Activated effector memory CD4-positive, alpha-beta T cell treated with Interleukin-2 at 50 U/mL for 16 hours (primary cell): ENCODE measurements at places on chromosomes 5 and 9.

- DNase-seq, result no peak
These were observed 13.5 kb downstream of the CNTFR start for GRCh38 chr9:34575862-34576596.

- DNase-seq, result no peak
These were observed 54.4 kb upstream of the HCN1 start for GRCh38 chr5:45750574-45750973.

DNA sequence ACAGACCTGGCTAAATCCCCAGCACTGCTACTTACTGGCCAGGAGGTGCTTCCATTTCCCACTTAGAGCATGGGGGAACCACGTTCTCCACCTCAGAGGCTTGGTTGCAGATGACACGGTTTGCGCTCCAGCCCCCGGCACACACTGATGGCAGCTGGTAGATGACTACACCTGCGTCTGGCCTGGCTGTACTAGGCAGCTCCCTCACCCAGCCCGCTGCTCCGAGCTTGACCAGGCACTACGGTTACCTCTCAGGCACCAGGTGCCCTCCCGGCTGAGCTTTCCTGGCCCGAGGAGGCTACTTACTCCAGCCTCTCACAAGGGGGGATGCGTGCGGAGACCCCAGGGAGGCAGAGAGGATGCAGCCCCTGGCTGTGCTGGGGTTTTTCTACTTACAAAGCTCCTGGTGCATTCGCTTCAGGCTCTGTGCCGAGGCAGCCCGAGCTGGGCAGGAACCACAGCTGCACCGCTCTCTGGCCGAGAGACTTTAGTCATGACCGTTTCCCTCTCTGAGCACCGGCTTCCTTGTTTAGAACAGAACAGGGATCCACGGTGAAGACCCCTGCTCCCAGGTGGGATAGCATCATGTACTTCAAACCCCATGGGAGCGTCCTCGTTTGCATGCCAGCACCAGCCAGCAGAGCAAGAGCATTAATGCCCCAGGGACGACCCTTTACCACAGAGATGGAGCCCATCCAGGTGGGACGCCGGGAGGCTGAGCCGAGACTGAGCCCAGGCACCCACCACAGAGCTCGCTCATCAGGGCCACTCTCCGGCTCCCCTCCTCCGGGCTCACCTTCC is 7.6 kb upstream of the GBGT1 start:
- no peak for DNase-seq

GRCh38 chr9:87233899-87234455 is 263.7 kb upstream of the DAPK1 start:
- DNase-seq, result no peak

GRCh38 chr9:34163434-34163833 is 15.4 kb upstream of the UBAP1 start:
- no peak for DNase-seq

- DNase-seq, result no peak
These were observed 322.1 kb downstream of the FAM170A start for GRCh38 chr5:119951330-119951934.

DNA sequence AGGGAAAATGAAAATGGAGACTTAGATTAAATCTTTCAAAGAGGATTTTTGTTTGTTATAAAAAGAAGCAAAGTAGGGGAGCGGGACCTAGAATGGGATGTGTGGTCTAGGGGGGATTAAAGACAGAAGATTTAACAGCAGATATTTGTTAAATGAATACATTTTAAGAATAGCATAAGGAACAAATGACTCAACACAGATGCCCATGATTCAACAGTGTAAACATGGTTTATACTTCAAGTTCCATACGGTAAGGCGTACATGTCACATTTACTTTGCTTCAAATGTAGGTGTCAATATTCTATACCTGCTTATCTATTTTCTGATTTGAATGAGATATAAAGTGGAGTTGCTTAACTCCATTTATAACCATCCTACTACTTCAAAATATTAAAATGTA is 1.5 kb downstream of the TICAM2 start:
- DNase-seq, result no peak

- DNase-seq, result no peak
These were observed 152.2 kb downstream of the ARHGAP26 start for GRCh38 chr5:142922223-142922952.

DNA sequence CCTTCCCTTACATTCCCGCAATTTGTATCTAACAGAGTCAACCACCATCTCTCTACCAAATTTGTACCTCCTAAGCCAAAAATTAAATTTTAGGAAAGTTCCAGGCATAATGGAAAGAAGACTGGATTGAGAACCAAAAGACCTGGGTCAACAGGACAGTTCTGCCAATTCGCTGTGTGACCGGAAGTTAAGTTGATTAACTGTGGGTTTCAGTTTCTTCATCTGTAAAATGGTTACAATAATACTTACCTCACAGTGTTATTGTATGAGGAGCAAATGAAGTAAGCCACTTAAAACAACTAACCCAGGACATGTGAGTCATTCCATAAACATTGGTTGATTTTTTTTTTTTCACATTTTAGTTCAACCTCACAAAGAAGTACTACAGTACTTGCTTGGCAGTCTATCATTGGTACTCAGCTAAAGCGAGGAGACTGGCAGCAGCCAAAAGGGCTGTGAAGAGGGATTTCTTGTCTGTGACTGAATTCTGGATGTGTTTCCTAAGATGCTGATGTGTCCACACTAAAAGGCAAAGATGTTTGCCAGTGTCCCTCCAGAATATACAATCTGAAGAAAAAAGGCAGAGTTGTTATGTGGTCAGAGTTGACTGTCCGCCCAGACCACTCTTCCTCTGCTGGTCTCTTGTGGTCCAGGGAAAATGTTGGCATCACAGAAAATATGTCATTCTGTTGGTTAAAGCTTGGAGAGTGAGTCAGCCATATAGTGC is 198.6 kb downstream of the TLE1 start:
- no peak for DNase-seq

DNA sequence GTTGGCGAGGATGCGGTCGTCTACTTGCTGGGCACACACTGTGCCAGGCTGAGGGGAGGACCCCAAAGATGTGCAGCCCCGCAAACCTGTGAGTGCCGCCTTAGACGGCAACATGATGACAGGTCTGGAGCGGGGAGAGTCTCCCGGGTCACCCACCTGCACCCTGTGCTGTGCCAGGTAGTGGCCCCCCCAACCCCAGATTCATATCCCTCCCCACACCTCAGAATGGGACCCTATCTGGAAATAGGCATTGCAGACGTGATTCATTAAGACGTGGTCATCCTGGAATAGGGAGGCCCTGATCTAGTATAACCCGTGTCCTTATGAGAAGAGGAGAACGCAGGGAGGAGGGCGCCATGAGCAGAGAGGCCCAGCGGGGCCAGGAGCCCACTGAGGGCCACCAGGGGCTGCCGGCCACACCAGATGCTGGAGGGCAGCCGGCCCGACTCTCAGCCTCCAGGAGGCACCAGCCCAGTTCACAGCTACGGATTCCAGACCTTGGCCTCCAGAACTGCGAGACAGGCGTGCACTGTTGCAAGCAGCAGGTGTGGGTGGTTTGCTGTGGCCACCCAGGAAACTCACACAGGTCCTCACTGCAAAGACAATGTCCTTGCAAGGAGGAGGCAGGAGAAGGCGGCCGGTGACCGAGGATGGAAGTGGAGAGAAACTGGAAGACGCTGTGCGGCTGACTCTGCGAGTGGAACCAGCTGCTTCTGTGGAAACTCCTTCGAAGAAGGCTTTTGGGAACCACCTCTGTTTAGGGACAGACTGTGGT is 131.9 kb upstream of the LPCAT1 start:
- no peak for DNase-seq

GRCh38 chr5:16797951-16798350 is 138.1 kb downstream of the MYO10 start:
- no peak for DNase-seq

GRCh38 chr5:55159763-55160492 is at the start of gene GPX8:
Gene GPX8, plus strand, starts transcription at chr5:55160171. Its CDS starts 22 bp downstream, at chr5:55160193.
- DNase-seq, result no peak

GRCh38 chr5:41763574-41763973 is 106.7 kb downstream of the OXCT1 start:
- DNase-seq, result no peak

DNA sequence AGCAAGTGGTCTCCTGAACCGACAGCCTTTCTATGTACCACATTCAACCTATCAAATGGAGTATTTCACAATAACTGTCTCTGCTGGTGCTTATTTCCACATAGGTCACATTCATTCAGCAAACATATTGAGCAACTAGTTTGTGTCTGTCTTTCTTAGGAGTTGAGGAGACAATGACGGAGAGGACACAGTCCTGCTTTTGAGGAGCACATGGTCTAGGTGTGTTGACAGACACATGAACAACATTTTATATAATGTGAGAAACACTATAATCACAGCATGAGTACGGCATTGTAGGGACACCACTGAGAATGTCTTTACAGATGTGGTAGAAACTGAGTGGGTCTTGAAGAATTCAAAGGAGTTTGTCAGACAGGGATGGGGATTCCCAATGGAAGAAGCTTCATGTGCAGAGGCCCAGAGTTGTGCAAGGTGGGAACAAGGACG is 28.5 kb downstream of the NFIL3 start:
- DNase-seq, result no peak

DNA sequence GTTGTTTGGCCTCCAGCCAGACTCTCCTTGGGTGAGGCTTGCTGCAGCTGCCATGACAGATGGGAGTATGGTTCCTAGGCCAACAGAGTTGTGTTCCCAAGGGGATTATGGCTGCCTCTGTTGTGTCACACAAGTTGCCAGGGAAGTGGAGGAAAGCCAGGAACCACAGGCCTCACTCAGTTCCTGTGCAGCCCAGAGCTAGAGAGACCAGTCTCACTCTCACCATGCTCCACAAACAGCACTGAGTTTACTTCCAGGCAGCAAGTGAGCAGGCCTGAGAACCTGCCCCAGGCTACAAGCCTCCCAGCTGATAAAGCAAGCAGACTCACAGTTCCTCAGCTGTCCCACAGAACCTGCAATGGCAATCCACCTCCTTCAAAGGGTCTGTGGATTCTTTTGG is 273.6 kb upstream of the TAS2R1 start:
- no peak for DNase-seq

- no peak for DNase-seq
These were observed 46.9 kb downstream of the NEURL1B start for GRCh38 chr5:172687940-172688339.

GRCh38 chr9:12934545-12935272 is 159.9 kb downstream of the LURAP1L start:
- DNase-seq, result no peak

GRCh38 chr9:76349865-76350264 is 44.4 kb downstream of the RFK start:
- DNase-seq, result no peak

DNA sequence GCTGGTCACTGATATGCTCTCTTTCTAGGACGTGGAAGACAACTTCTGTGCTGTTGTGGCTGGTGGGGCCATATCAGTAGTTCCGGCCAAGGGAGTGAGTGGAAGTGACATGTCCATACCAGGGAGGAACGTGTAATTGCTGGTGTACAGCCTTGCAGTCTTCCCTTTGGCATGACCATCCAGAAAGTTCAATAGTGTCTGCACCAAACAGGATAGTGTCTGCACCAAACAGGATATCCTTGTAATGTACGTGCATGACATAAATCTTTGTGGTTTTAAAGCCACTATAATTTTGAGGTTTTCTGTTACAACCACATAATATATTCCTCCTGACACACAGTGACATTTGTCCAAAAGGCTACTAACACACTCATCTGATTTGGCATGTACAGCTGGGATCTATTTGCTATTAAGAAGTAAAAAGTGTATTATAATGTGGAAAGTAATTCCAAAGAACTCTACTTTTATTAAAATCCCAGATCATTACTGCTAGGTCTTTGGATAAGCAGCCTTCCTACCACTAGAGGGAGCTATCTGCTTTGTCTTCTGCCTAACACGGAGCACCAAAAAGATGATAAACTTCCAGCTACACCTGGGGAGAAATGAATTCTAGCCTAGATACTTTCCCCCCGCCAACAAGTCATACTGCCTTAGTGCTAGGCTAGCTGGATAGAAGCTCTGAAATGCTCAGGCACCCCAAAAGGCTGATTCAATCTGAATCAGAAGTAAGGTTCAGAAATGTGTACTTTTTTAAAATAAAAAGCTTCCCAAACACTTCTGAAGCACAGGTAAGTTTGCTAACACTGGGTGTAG is 52.7 kb downstream of the RNF145 start:
- DNase-seq, result no peak

GRCh38 chr9:70494221-70494620 is 79.8 kb upstream of the KLF9 start:
- no peak for DNase-seq

DNA sequence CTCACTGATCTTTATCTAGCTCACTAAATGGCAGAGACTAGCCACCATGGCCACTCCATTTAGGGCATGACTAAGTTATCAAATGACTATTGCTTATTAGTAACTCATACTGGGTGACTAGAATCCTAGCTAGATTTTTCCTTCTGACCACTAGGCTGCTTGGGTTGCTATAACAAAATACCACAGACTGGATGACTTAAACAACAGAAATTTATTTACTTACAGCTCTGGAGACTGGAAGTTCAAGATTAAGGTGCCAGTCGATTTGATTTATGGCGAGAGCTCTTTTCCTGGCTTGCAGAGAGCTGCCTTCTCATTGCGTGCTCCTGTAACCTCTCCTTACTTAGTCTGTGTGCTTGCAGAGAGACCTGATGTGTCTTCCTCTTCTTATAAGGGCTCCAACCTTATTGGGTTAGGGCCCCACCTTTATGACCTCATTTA is 55.0 kb upstream of the APC start:
- no peak for DNase-seq

- no peak for DNase-seq
These were observed 57.0 kb upstream of the LMX1B start for GRCh38 chr9:126556560-126557250.

- DNase-seq, result no peak
These were observed 36.1 kb upstream of the SLC2A8 start for GRCh38 chr9:127360829-127361228.

DNA sequence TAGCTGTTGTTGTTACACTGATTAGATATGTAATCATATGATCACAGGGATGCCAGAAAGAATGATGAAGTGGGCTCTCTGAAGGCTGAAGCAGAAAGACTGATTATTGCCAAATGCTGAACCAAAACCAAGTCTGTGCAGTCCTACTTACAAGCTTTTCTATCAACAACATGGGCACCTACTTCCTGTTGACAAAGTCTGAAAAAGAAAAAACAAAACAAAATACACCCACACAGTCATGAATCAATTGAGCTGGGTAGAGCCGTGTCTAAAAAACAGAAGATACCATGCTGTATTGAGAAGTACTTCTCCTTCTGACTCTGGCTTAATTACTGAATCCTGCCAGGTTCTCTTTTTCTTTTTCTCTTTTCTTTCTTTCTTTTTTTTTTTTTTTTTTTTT is 363.4 kb downstream of the RAB3C start:
- DNase-seq, result no peak

- no peak for DNase-seq
These were observed 1046.2 kb upstream of the DMAC1 start for GRCh38 chr9:8845808-8846207.

GRCh38 chr5:151151263-151151660 is 6.3 kb downstream of the ANXA6 start:
- no peak for DNase-seq

DNA sequence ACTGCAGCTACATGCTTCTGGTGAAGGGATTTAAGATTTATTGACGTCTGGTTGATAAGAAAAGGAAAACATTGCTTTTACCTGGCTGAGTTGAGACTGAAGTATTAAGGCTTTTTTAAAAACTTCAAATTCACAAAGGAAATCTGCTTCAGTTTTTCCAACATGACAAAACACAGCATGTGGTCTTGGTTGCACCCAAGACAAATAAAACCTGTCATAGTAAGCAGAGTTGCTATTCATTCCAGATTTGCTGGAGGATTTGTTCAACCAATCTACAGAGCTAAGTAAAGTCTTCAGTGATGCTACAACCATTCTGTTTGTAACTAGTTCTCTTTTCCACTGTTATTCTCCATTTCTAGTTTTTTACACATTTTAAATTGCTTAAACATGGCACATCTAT is 11.3 kb downstream of the C5orf63 start:
- no peak for DNase-seq

- DNase-seq, result no peak
These were observed 3.4 kb upstream of the POMT1 start for GRCh38 chr9:131499254-131499767.
